ENCODE measurements at places on chromosomes 16 and 17.
A peak's percentile ranks its signal among the peaks of the same experiment; 100 is the strongest.

DNA sequence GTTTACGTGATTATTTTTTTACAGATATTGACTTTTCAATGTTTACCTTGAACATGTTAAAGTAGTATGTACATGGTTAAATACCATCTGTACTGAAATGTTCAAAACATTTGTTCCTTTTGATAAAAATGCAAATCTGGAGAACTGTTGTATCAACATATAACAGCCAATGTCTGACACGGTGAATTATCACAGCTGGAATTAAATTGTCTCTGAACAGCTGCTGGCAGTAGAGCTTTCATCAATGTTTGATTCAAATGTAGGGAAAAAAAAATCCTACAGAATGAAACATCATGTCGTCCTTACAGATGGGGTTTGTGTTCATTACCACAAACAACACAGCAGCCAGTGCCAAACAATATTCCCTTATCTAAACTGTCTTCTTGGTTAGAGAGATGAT, 79.9 kb downstream of the TOX3 start:
- DNase-seq, result no peak

DNA sequence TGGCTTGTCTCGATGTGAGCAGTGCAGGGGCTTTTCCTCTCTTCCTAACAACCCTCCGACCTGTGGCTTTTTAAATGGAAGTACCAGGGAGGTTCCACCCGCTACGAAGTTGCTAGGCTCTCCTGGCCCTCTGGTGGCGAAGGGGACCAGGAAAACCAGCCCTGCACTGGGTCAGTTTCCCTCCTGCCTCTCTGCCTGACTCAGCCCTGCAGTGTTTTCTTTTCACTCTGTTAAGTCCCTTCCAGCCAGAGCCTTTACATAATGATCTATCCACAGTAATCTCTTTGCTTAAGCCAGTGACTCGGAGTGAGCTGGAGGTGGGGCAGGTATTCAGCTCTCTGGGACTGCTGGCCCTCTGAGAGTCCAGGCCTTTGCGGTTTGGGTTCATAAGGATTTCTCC, 331.3 kb upstream of the EEF2KMT start:
- DNase-seq, result no peak

DNA sequence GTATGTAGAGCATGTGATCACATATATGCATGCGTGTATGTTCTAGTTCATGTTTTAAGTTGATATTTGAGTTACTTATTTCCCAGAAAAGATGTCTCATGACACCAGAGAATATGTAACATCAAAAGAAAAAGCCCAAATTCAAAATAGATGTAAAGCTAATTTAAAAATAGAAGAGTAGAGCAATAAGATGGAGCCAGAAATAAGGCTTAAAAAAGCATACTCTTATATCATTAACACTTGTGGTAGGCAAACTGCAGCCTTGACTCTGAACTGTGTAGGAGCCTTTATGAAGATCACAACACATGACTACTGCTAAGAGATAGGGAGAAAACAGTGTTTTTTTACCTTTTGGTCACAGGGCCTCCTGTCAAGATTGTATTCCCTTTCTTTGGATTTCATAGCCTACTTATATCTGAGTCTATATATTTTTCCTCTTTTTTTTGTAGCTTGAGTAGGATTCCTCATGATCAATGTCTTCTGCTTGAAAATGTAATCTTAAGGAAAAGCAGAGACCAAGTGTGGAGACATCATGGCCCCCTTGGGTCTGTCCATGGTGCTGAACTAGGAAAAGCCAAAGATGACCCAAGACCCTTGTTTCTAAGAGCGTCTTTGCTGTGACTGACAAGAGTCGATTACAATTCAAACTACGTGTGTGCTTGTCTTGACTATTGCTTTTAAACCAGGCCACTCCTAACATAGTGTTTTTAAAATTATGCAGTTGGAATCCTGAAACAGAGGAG, 390.4 kb downstream of the SHISA9 start:
- no peak for DNase-seq

DNA sequence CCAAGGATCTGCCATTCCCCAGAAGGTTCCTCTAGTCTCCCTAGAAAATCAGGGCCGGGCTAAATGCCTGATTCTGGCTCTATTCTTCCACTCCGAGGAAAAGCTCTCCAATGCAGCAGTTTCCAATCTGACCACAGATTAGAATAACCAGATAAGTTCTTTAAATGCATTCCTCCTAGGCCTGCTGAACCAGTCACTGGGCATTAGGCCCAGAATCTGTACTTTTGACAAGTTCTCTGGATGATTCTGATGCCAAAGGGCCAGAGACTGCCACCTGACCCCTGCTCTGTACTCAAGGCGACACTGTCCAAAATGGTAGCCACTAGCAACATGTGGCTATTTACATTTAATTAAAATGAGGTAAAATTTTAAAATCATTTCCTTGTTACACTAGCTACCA, 22.3 kb downstream of the MAP3K14 start:
- no peak for DNase-seq

DNA sequence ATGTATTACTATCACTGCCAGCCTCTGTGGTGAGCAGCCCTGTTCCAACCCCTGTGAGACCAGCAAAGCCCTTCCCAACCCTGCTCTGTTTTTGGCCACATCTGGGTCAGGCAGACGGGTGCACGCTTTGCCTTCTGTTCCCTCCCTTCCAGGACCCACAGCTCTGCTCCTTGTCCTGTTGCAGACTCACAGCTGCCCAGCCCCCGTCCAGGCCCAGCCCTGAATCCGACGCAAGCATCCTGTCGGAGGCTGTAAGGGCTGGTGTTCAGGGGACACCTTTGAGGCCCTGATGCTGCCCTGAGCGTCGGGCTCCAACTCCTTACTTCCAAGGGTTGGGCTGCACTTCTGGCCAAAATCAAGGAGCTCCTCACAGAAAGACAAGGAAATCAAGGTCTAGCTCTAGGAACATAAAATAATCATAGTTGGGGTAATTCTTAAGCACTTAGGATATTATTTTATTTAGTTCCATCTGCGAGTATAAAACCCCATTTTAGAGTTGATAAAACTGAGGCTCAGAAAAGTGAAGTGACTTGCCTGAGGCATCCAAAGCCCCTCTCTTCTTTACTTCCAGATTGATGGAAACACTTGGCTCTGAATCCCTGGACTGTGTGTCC, 14.3 kb upstream of the SRCIN1 start:
- DNase-seq, result no peak

- DNase-seq, result no peak
Observed at GRCh38 chr16:25916037-25916436, 224.3 kb downstream of the HS3ST4 start.

GRCh38 chr17:46753776-46754175, 64.7 kb downstream of the WNT3 start:
- DNase-seq, result no peak

- DNase-seq, result no peak
Observed at GRCh38 chr16:56423584-56424403, 1.6 kb downstream of the AMFR start.

DNA sequence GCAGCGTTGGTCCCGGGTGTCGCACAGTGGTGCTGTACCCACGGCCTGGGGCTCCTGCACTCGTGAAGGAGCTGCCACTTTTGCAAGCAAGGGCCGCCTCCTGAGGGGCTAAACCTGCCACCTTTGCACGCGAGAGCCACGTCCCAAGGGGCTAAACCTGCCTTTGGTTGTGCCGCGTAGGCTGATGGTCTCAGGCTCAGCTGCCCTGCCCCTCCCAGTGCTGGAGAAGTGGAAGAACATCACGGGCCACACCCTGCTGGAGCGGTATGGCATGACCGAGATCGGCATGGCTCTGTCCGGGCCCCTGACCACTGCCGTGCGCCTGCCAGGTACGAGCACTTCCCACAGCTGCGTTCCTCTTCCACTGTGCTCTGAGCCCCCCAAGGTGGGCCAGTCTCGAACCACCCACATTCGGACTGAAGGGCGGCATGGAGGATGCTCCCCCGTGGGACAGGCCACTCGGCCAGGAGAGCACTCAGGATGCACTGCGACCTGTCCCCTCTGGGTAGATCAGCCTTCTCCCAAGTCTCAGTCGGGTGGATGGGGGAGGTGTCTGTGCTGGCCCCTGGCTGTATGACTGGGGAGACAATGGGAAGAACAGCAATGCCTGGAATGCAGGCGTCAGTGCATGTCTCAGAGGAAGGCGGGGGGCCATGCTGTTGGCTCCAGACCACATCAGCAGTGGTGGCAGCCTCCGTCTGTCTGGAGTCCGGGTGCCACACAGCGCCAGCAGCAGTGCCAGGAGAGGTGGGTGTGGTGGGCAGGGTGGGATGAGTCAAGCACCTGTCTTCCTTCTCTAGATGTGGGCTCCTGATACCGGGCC, 20.7 kb downstream of the ACSF3 start:
- no peak for DNase-seq

GRCh38 chr17:62852195-62852594, 44.1 kb upstream of the MARCHF10 start:
- no peak for DNase-seq

- peak; percentile 55 for DNase-seq
Observed at GRCh38 chr17:2087597-2088211, 32.8 kb downstream of the HIC1 start.

- DNase-seq, result no peak
Observed at GRCh38 chr16:74896389-74897370, 88.2 kb downstream of the WDR59 start.

DNA sequence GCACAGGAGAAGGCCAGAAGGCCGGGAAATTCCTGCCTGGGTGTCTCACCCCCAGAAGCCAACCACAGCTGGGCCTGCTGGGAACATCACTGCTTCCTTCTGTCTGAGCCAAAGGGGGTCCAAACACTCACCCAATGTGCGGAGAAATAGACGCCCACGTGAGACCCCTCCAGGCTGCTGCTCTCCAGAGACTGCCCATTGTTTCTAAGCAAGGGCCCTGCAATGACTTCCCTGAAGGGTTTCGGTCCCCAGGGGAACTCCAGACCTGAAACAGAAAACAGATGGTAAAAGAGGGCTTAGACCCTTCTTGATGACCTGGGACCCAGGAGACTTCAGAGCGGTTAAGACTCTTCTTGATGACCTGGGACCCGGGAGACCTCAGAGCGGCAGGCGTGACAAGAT, 41.3 kb downstream of the MRM3 start:
- no peak for DNase-seq

DNA sequence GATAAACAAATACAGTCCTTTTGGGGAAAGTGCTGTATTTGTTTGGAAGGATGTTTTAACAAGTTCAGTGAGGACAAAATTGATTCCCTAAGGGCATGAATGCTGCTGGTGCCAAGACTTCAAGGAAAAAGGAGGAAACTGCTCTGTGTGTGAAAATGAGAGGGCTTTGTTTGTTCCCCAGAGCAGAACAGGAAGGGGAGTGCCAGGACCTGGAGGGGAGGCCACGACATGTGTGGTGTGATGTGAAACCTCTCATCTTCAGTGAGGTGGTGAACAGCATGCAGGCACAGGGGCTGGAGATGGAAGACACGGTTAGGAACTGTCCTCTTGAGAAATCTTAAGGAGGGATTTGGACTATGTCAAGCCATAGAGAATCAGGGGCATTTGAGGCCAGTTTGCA, 46.6 kb upstream of the GRIN2A start:
- DNase-seq, result no peak

DNA sequence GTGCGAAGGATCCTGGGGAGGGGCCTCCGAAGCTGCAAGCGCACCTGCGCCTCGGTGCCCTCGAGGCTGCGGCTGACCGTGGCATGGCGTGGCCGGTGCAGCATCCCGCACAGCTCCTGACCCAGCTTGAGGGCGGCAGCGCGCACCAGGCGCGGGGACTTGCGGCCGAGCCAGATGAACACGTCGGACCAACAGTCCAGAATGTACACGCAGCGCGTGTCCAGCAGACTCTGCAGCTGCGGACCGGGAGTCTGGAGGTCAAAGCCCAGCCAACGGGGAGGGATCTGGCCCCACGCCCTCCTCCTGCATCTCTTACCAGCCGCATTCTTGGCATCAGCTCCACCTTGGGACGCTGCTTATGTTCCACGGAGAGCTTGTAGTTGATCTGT, 10.9 kb downstream of the FLII start:
- DNase-seq, result no peak

GRCh38 chr17:48294806-48295361, 135.1 kb downstream of the SKAP1 start:
- no peak for DNase-seq

DNA sequence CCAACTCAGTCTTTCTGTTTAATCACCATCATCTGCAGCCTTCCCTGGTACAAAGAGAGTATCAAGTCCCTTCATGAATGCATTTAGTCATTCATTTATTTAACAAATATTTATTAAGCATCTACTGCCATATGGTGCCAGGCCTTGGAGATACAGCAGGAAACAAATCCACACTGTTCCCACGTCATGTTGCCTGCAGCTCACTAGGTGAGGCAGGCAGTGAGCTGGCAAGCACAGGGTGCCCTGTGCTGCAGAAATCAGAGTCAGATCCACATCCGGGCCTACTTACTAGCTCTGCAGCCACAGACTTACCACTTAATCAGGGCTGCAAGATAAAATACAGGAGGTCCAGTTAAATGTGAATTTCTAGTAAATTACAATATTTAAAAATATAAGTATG, 38.5 kb upstream of the CES5A start:
- DNase-seq, result no peak

GRCh38 chr16:56450275-56450985, 702 bp downstream of the NUDT21 start:
- no peak for DNase-seq

DNA sequence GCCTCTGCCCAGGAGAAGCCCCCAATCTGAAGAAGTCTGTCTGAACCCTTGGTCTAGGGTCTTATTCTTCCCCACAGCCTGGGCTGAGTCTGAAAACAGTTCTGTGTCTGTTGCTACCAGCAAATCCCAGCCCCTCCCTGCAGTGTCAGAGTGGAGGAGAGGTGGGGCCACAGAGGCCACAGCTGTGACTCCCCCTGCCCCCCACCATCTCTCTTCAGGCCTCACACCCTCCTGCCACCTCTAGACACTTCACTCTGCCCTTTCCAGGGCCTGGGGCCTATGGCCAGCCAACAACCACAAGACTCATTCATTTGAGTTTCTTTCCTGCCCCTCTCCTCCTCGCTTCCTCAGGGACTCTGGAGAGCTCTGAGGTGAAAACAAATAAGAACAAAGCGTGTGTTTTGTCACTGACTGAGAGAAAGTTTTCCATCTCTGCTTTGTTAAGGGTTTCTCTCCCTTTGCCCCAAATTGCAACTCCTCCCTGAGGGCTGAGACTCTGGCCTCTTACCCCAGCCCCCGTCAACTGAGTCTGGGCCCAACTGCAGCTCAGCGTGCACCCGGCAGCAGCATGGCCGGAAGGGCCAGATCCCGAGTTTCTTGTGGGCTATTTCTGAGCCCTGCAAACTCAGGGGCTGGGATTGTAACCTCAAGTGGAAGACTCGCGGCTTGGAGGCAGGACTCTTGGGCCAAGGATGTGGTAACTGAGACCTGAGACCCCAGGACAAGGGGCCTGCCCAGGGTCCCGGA, 13.2 kb downstream of the C17orf50 start:
- no peak for DNase-seq

- DNase-seq, result no peak
Observed at GRCh38 chr17:13204607-13205237, 186.9 kb upstream of the ELAC2 start.

DNA sequence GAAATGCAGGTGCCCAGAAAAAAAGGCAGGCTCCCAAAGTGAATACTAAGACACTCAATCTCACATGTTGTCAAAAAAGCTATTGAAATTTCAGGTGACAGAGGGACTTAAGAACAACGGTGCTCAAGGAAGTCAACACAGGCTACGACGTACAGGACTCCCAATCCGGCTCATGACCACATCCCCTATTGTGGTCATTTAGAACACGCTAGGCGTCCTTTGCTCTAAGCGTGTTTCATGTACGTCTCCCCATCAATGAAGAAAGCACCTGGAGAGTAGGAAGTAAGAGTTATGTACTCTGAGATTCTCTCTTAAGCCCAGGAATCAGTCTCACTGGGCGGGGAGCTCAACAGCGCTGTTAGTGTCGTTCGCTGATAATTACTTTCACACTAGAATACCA, 94.1 kb downstream of the MRM3 start:
- no peak for DNase-seq

GRCh38 chr17:19383681-19384470, 3.1 kb downstream of the MFAP4 start:
- no peak for DNase-seq

- DNase-seq, result no peak
Observed at GRCh38 chr17:1746975-1747543, 4.4 kb downstream of the SERPINF2 start.

Data from stimulated activated CD4-positive, alpha-beta T cell treated with anti-CD3 and anti-CD28 coated beads, Interleukin-12 subunit alpha, Interleukin-12 subunit beta, amount 100 ng/mL, for 24 hours (primary cell).